ENCODE measurements at places on chromosomes 5 and 9.

GRCh38 chr9:13750061-13750460 lies 470.6 kb upstream of the MPDZ start:
- no peak for DNase-seq

DNA sequence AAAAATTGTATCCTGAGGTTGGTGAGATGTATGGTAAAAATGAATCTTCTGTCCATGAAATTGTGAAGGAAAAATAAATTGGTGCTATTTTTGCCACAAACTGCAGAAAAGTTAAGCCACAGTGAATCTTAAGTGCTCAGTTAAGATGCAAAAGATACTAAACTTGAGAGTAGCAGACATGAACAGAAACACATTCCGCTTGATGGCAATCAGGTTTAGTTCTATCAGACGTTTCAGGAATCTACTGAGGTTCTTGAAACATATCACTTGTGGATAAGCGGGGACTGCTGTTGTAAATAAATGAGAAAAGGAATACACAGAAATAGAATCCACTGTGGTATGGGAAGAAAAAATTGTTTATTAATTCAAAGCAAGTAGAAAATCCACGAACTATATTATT lies 311.2 kb upstream of the PRR16 start:
- DNase-seq = no peak

DNA sequence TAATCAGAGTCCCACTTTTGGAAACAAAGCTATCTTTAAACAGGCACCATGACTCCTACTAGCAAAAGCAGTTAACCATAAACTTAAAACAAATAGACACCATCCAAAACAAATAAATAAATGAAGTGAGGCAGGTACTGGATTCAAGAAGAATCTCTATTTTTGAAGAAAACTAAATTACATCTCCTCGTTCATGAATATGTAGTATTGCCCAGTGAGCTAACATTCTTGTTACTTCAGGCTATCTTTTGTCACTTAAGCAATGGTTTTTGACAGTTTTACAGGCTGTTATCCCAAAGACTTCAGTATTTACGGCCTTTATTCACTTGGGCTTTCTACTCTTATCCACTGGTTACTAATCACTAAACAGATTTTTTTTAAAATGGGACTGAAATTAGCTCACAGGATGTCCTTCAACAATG lies 242.5 kb downstream of the MLLT3 start:
- DNase-seq = peak; percentile 39

DNA sequence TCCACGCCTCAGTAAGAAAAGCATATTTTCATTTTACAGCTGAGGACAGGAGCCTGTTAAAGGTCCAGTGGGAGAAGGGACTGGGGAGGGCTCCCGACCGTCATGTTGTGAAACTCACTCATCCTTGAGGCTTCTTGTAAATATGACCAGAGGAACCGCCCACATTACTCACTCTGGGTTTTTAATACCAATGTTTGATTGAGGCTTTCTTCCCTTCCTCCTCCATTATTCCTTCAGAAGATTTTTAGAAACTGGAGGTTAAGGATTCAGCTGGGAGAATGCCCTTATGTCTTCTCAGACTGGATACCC lies 61.4 kb upstream of the GLRX start:
- DNase-seq = peak; percentile 33

Data from hematopoietic multipotent progenitor cell treated with erythropoietin and hydrocortisone succinate and interleukin-3 and kit ligand, for 6 days (in vitro differentiated cells).